ENCODE measurements at places on chromosomes 13 and 19. TPM values are rescaled to one million over a fixed set of nuclear protein-coding genes. Genes with fewer than 3 reads are reported as not detected.
A peak's percentile ranks its signal among the peaks of the same experiment; 100 is the strongest.

- DNase-seq = no peak
Observed at GRCh38 chr13:22024381-22024994, 353.6 kb downstream of the FGF9 start.

Gene SBK3
- 0.62 TPM for total RNA-seq

- no peak for DNase-seq
Observed at GRCh38 chr13:20988033-20988908, 73.1 kb downstream of the LATS2 start.

DNA sequence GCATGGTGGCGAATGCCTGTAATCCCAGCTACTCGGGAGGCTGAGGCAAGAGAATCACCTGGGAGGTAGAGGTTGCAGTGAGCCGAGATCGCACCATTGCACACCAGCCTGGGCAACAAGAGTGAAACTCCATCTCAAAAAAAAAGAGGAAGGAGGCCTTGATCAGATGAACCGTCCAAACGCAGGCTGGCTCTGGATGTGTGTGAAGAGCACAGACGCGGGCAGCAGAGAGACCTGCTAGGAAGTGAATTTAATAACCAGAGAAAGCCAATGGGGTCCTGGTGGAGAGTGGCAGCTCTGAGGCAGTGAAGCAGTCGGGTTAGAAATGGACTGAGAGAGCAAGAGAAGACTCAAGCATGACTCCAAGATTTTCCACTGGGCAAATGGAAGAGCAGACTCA is 136.5 kb downstream of the RNF17 start:
- no peak for DNase-seq

- DNase-seq = peak; percentile 14
Observed at GRCh38 chr13:97911311-97912138, 42.0 kb upstream of the IPO5 start.

GRCh38 chr13:28406733-28407266 is 88.1 kb downstream of the FLT1 start:
- no peak for DNase-seq

GRCh38 chr19:5095568-5095850 is 126.6 kb downstream of the KDM4B start:
- DNase-seq = no peak

GRCh38 chr19:18967358-18968146 is 26.5 kb upstream of the HOMER3 start:
- peak; percentile 71 for DNase-seq

Gene TIMM13
- 148 TPM for total RNA-seq

DNA sequence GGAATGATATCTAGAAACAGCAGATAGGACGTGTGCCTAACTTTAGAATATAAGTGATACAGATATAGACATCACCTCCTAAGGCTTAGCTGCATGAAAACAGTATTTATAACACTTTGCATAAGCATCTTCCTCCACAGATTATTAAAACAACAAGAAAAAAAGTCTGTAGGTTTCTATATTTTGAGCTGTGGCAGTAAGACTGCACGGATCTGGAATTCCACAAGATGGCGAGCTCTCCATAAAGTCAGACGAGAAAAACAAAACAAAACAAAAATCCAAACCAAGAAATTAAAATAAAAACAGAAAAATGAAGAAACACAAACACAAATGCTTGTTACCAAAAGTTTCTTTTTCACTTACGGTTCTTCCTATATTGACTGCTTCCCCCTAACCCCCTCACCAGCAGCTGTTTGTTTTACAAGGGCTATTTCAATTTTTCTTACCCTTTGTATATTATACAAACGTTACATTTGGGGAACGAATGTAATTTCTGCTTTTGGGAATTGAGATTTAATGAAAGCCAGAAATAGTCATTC is 285.8 kb downstream of the MYO16 start:
- DNase-seq = peak; percentile 77

Gene GTF3A
- total RNA-seq = 73.3 TPM

All from endothelial cell of umbilical vein (primary cell).